GF-D8 (cell line): ENCODE measurements at places on chromosomes 13 and 19.

- DNase-seq, result no peak
Observed at GRCh38 chr13:31530922-31531321, 208.4 kb upstream of the RXFP2 start.

GRCh38 chr19:29088761-29089160, 124.2 kb downstream of the UQCRFS1 start:
- no peak for DNase-seq

DNA sequence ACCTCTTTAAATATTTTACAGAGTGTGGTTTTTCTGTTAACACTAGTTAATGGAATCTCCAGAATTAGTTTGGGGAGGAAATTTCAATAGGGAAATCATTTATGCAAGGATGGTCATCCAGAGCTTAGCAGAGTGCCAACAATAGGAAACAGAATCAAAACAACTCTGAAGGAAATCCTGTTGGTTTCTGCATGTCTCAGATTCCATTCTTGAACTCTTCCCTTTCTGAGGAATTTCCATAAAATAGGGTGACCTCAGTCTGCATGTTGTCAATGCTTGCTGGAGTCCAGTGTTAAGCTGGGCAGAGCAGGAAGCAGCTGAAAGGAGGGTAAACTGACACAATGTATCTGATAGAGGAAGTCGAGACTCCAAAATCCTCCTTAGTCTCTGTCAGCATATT, 16.9 kb downstream of the CBY2 start:
- no peak for DNase-seq

DNA sequence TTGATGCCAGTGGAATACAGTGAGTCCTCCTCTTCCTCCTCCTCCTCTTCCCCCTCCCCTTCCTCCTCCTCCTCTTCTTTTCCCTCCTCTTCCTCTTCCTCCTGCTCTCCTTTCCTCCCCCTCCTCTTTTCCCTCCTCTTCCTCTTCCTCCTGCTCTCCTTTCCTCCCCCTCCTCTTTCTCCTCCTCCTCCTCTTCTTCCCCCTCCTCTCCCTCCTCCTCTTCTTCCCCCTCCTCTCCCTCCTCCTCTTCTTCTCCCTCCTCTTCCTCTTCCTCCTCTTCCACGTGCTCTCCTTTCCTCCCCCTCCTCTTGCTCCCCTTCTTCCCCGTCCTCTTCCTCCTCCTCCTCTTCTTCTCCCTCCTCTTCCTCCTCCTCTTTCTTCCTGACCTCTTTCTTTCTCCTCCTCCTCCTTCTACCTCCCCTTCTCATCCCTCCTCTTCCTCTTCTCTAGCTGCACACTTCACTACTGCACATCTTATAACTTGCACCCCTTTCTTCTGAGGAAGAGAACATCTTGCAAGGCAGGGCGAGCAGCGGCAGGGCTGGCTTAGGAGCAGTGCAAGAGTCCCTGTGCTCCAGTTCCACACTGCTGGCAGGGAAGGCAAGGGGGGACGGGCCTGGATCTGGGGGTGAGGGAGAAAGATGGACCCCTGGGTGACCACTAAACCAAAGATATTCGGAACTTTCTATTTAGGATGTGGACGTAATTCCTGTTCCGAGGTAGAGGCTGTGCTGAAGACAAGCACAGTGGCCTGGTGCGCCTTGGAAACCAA, 5.6 kb downstream of the PDX1 start:
- no peak for DNase-seq

GRCh38 chr19:49340865-49341718, 5.9 kb downstream of the CD37 start:
- no peak for DNase-seq

DNA sequence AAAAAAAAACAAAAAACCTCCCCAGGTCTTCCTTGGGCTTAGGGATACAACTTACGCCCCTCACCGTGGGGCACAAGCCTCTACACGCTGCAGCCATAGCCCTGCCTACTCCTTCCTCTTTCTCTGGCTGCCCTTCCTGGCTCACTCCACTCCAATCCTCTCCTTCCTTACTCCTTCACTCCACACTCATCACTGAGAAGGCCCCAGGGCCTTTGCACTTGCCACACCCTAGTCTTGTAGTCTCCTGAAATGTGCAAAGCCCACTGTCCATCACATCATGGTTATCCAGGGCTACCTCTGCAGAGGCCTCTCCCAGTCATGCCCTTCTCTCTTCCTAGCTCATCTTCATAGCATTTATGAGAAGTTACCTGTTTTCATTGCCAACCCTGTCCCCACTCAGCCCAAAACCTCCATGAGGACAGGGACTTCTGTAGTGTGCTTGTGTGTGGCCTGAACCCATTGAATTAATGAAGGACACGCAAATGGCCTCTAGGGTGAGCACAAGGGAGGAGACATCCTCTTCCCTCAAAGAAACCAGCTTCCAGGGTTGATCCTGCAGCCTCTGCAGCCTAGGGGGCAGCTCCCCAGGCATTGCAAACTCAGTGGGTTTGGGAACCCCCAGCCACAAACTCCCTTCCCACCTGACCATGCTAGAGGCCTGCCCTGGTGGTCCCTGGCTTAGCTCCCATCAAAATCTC, 7.9 kb upstream of the HSH2D start:
- no peak for DNase-seq

DNA sequence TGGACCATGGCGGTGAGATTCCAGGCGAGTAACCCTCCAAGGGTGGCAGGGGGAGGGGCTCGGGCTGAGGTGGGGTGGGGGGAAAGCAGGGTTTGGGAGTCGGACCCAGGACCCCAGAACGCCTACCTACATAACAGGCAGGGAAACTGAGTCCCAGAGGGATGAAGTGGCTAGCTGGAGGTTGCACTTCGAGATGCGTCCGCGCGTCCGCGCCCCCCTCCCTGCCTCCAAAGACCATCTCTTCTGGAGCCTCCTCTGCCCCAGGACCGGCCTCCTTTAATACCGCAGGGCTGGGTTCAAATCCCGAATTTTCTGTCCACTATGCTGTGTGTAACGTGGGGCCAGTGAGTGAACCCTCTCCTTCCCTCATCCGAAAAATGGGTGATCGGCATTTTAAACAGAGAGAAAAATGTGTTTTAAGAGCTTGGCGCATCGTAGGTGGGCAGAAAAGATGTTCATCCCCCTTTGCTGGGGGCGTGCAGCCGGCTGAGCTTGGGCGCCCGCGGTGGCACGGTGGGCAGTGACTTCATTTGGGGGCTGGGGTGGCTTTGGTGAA, 13.8 kb downstream of the TJP3 start:
- no peak for DNase-seq

- no peak for DNase-seq
Observed at GRCh38 chr19:14097532-14098151, 7.1 kb upstream of the SAMD1 start.

DNA sequence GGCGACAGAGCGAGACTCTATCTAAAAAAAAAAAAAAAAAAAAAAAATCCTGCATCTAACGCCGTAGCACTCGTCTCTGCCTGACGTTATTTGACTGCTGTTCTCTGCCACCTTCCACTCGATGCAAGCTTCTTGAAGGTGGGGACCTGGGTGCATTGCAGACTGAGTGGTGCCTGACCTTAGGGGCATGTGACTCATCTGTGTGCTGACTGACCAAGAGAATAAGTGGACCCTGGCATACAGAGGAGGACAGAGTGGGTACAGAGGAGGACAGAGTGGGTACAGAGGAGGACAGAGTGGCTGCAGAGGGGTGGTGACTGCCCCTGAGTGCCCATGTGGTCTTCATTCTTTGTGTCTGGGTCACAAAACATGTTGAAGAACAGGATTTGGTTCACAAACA, 7.6 kb downstream of the WTIP start:
- DNase-seq, result no peak

DNA sequence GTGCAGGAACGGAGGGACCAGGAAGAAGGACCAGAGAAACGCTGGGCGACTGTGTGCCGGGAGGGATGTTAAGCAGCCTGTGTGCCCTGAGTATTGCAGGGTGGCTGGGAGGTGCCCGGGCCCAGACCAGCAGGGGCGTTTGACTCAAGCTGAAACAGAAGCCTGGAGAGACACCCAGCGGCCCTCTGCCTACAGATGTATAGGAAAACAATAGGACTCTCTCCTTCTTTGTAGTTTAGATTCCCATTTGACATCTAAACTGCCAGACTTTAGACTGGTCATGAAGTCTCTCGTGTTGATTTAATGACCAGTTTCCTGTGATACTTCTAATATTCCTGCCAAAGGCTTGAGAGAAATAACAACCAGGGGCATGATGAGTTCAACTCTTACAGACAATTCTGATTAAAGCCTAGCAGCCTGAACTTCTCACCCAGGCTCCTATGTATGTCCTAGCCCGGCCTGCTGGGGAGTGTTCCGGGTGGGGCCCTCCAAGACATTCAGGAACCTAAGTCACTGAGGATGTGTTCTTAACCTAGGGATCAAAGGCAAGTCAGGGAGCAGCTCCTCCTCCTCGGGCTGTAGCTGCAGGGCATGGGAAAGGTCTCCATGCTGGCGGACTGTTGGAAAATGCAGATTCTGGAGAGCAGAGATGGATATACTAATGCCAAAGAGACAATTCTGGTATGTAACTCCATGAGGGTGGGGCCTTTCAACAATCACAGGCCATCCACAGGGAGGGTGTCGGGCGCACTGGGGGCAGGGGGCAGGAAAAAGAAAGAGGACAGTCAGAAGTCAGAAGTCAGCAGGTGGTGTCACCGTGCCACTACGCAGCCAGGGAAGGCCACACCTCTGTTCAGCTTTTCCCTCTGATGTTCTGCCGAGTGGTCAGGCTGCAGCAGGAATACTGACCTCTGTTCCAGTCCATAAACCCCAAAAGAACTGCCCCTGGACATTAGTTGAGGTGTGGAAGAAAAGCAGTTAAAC, 131.8 kb downstream of the STARD13 start:
- DNase-seq, result no peak

DNA sequence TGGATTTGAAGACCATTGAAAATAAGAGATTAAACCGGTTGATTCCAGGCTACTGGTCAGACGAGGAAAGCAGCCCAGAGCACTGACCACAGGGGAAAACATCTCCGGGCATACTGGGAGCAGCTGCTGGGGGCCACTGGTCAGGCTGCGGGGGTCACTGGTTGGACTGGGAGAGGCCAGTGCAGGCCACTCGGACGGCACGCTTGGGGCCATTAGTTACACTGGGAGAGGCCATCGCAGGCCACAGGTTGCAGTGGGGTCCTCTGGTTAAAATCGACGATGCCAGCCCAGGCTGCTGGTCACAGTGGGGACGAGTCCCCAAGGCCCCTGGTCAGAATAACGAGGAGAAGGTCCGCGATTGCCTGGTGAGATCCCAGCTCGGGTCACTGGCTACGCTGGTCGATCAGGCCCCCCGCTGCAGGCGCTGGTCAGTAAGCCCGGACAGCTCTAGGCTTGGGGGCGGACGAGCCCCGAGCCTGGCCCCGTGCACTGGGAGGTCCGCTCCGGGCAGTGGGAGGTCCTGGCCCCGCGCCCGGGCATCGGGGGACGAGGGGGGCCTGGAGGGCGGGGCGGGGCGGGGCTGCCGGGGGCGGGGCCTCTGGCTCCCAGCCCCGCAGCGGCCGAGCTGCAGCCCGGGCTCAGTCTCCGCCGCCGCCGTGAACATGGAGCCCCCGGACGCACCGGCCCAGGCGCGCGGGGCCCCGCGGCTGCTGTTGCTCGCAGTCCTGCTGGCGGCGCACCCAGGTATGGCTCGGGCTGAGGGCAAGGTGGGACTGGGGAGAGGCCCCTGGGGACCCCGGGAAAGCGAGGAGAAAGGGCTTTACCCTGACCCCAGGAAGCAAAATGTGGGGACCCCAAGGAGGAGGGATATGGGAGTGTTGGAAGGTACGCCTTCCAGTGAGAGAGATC, at the start of gene BCAM:
Gene BCAM (plus strand): TSS at position 641 of the 909 bp plus-strand sequence. CDS start 22 bp downstream, at position 663.
- no peak for DNase-seq

DNA sequence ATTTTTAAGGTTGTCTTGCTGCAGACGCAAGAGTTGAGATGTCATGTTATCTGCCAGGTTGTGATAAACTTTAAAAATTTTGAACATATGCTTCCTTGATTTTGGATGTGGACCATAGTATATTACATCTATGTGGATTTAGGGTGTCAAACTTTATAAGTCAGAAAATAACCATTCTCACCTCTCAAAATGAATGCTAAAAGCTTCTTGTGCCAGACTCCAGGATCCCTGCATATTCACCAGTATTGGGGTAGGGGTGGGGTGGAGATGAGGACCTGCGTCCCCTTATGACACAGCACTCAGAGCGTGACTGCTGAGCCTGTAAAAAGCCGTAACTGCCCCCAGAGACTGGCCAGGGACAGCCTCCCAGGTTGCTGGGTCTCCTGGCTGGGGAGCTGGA, 524.4 kb downstream of the LMO7 start:
- no peak for DNase-seq

DNA sequence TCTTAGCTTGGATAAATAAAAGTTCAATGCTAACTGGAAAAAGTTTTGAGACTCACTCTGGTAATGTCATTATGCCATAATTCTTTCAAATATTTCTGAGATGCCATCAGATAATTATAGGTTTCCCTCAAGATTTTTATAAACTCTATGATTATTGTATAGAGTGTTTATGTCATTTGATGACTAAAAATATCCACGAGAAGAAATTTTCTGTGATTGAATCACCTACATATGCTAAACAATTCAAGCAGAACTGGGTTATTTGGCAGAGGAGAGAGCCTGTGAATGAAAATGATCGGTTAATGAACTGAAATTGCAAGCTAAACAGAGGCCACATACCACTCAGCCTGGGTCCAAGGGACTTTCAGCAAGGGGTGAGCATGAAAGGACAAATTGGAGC, 92.6 kb upstream of the TSC22D1 start:
- no peak for DNase-seq

DNA sequence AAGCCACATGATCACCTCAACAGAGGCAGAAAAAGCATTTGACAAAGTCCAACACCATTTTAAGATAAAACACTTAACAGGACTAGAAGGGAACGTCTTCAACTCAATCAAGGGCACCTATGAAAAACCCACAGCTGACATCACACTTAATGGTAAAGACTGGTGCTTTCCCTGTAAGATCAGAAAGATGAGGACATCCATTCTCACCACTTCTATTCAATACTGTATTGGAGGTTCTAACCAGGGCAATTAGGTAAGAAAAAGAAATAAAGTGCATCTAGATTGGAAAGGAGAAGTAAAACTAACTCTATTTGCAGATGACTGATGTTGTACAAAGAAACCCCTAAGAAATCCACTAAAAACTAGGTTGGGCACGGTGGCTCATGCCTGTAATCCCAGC, 11.2 kb upstream of the AKAP8 start:
- DNase-seq, result no peak

DNA sequence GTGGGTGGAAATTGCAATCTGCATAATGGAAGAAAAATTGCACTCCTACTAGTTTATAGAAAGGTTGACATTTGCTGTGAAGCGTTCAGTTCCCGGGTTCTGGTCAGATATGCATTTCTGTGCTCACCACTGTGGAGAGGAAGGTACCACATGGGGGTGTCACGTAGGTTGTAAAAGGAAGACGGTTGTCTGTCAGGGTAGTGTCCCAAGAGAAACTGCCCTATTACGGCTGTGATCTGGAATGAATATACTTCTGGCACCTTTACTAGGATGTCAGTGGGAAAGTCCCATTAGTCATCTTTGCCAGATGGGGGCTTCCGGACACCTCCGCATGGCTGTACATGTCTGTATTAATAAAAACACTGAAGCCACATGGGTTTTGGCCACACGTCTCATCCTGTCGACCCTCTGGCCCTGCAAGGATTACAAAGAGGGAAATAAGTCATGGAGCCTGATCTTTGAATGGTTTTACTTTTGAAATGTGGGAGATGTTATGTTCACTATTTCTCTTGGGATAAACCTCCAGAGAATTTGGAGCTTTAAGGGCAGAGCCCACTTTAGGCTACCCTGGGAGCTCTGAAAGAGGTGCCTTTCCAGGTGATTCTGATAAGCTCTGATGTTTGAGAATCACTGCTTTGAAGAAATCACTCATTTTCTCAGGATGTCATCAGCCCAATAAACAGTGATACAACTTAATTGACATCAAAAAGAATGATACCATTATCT, 133.9 kb downstream of the AKAP11 start:
- DNase-seq, result no peak
